ENCODE measurements at places on chromosomes 16 and 17.

GRCh38 chr17:39925282-39926134 lies 1.9 kb downstream of the ORMDL3 start:
- DNase-seq: no peak

GRCh38 chr16:49980166-49980565 lies 44.9 kb upstream of the CNEP1R1 start:
- DNase-seq: no peak

DNA sequence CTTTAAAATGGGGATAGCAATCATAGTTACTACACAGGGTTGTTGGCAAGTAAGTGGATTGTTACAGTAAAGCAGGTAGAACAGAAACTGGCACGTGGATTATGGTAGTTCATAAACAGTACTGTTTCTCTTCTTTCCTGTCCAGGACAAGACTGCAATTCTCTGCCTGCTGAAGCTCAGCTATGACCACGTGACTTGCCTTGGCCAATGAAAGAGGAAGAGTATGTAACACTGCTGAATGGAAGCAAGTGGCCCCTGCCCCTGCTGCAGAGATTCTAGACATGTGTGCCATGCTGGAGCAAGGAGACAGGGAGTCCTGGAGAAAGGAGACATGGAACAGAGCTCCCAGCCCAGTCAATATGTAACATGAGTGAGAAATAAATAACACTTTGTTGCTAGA lies 66.6 kb upstream of the TOX3 start:
- no peak for DNase-seq

GRCh38 chr17:47717261-47717697 lies 15.8 kb upstream of the TBX21 start:
- DNase-seq: no peak

GRCh38 chr16:69093974-69094373 lies 11.5 kb upstream of the HAS3 start:
- no peak for DNase-seq

DNA sequence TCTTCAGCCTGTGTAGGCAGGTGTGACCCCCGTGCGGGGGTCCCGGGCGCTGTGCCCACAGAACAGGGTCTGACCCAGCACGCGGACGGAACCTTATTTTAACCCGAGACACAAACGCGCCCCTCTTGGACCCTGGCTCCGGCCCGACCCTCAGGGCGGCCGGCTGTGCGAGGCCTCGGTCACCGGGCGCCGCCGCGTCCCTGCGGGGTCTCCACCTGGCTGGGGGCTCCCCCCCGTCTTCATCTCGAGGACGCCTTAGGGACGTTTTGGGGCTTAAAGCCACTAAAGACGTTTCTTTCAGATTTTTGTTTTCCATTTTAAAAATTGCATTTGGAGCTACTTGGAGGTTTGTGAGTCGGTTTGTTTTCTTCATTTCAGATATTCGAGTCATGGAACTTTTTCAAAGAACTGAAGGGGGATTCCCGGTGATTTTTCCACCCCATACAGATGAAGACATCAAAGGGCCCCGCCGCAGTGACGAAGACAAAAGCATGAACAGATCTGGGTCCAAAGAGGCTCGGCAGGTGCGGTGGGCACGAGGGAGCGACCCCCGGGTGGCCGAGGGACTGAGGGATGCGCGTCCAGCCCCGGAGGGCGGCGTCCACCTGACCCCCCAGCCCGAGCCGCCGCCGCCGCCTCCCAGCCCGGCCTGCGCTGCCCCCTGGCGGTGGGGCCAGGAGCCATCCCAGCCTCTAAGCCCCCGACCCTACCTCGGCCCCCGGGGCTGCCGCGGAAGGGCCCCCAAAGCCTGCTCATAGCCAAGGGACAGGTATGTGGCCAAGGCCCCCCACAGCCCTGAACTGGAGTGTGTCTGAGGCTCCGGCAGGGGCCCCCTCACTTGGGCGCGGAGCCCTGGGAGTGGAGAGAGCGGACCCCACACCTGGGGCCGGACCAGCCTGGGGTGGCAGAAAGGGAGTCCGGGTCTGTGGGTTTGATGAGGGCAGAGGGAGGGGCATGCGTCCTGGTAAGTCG lies 3.8 kb upstream of the CD7 start:
- DNase-seq: no peak

- no peak for DNase-seq
These were observed 3.1 kb upstream of the USP7 start for GRCh38 chr16:8966817-8967131.

DNA sequence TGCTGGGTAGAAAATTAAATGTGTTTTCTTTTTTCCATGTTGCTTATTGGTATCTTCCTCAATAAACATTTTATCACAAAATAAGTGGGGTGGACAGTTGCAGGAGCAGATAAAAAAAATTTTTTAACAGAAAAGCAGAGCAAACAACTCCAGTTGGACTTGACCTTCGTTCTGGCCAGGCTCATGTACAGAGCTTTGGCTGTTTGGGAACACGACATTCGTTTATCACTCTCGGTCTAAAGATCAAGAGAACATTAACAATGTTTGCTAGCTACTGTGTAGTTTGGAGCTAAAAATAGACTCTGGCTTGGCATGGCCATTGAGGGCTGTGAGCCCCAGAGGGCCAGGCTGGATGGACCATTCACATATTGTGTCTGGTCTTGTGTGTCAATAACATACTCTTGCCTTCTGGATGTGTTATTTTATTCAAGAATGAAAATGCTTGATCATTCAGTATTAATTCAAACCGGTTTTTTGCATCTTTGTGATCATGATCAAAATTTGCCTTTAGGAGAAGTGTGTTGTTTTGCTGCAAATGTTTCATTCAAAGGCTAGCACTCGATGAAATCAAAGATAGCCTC lies 56.6 kb downstream of the TMEM186 start:
- DNase-seq: no peak

DNA sequence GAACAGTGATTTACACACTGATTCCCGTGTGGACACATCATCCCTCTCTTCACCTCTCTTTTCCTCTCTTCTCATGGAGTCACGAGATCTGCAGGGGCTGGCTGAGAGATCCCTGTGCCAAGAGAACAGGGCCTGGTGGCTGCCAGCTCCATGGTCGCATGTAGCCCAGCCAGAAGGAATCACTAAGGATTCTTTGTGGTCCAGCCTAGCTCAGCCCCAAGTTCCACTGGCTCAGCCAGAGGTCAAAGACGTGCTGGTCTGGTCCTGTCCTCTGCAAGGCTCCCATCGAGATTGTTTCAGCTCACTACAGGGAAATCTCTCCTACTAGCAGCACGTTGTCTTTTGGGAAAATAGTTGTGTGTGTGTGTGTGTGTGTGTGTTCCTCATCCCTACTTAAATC lies 66.4 kb downstream of the NDEL1 start:
- DNase-seq: no peak

DNA sequence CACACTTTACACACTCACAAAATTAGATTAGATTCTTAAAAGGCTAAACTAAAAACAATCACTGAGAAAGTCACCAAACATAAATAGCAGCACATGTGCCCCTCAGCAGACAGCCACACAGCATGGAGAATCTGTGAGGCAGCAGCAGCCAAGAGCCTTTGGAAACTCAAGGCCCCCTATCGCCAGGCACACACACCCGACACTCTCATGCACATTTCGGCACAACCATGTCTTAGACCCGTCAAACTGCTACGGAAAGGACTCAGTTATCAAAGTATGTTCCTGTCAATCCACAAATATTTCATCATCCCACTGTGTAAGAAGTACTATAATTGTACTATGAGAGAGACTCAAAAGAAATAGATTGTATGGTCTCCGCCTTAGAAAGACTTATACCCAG lies 20.9 kb downstream of the UBE2O start:
- DNase-seq: no peak

DNA sequence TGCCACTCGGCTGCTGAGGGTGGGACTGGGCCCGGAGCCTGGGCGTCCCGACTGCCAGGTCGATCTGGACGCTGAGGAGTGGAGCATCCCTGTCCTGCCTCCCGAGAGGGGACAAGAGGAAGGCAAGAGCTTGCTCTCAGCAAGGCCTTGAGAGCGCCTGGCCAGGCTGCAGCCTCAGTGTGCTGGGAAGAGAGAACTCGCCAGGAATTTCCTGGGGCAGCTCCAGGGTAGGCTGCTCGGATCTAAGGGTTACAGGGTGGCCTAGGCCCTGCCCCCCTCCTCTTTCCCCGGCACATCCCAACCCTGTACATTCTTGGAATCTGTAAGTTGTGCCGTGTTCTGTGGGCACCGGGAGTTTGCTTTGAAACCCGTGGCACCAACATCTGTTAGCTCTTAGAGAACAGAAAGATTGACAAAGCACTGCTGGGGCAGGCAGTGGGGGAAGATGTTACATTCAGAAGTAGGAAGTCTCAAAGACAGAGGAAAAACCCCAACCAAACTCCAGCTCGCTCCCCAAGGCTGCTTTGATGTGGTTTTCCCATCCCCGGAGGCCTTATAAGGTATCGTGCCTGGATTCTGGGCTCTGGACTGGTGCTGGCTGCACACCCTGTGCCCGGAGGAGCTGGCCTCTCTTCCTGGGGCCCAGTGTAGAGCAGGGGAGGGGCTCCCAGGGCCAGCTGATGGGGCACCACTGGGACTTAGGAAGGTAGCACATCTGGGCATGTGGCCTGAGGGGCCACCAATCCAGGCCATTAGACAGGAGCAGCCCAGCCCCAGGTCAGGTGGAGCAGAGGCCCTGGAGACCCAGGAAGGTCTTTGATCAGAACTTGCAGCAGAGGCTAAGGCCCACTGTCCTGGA lies 55.2 kb downstream of the NKD1 start:
- peak; percentile 15 for DNase-seq

- no peak for DNase-seq
These were observed 259.6 kb downstream of the ZFHX3 start for GRCh38 chr16:72788269-72788809.

DNA sequence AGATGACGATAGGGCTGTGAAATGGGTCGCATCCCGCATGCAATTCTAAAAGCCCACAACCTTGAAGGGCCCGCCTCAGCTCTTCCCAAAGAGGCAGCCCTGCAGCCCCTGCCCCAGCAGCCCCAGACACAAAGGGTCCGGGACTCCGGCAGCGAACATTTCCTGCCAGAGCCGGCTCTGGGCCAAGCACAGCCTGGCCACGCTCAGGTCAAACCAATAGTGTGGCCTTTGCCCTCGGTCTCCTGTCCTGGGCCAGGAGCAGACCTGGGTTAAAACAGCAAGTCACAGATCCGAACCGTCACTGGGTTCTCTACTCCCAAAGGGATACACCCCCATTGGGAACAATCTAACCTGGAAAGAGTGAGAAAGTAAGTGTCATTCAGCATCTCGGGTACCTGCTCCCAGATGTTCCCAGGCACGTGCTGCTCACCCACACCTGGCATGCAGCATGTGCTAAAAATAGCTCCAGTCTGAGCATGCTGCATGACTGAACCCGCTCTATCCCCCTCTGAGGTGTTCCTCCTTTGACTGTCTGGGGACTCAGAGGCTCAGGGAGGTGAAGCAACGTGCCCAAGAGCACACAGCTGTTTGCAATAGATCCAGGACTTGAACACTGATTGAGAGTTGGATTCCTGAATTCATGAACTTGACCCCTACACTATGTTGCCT lies 22.2 kb upstream of the ATP2A3 start:
- DNase-seq: no peak

DNA sequence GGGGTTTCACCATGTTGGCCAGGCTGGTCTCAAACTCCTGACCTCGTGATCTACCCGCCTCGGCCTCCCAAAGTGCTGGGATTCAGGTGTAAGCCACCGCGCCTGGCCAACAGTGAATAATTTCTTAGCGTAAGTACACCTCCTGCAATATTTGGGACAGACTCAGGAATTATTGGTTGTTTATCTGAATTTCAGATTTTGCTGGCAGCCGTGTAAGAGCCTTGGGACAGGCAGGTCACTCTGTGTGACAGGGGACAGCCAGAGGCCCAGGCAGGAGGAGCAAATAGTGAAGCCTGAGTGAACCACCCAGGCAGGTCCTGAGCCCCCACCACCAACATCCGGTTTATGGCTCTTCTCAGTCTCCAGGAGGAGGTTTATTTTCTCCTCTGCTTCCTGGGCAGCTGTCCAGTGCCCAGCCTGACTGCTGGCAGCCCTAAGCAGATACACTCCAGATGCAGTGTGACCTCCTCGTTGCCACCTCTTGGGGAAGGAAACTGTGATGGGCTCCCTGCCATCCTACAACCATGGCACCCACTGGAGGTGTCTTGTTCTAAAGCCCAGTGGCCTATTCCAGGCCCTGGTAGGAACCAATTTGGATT lies 26.2 kb upstream of the ADORA2B start:
- DNase-seq: no peak

- DNase-seq: no peak
These were observed 413.5 kb downstream of the CPPED1 start for GRCh38 chr16:12390074-12390605.

- DNase-seq: peak; percentile 68
These were observed 17.2 kb downstream of the TMEM114 start for GRCh38 chr16:8572919-8573724.

All from HCEC 1CT (cell line).